RPMI7951 (cell line): ENCODE measurements at places on chromosomes 1 and 21. TPM values are rescaled to one million over a fixed set of nuclear protein-coding genes. Genes with fewer than 3 reads are reported as not detected.
A peak's percentile ranks its signal among the peaks of the same experiment; 100 is the strongest.

- DNase-seq: no peak
Observed at GRCh38 chr1:93584261-93585003, 97.2 kb downstream of the BCAR3 start.

- no peak for DNase-seq
Observed at GRCh38 chr1:31624309-31624708, 6.8 kb downstream of the HCRTR1 start.

DNA sequence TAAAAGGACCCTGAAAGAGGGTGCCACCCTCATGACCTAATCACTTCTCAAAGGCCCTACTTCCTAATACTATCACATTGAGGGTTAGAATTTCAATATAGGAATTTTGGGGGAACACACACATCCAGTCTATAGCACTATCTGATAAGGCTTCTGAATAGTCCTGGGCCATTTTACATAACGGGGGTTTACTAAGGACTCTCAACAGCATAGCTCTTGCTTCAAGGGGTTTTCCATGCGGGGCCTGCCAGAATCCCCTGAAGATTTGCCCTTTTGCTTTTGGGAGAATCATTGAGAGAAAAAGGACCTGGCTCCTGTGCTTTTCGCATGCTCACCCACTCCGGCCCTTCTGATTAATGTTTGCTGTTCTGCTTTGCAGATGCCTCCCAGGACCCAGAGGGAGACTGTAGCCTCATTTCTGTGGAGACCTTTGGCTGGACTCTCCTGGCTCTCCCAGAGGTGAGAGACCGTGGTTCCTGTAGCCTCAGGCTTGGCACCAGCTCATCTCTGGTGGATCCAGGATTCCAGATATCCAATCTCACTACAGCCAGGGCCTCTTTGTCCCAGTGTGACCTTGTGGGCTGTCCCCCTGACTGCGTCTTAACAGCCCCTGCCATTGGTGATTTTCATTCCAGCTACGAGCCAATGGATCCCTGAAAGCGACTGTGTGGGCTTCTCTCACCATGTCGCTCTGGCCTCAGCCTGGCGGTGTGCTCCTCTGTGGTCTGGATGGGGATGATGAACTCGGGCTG, 72.6 kb downstream of the DDR2 start:
- no peak for DNase-seq

- DNase-seq: no peak
Observed at GRCh38 chr1:32869923-32870614, 643 bp downstream of the FNDC5 start.

DNA sequence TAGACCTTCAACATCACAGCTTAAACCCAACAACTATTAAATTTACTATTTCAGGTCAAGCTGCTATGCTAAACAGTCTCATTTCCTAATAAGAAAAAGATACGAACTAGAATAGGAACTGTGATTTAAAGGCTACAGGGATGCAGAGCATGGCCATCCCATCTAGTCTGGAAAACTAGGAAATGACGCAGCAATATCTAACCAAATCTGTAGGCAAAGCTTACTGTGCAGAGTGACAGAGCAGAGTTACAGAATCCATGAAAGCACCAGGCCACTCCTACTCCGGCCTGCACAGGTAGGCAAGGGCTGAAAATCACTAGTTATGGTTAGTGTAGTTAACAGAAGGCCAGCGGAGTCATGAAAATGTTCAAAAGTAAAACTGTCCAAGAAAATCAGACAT, 2.1 kb downstream of the HLCS start:
- no peak for DNase-seq

DNA sequence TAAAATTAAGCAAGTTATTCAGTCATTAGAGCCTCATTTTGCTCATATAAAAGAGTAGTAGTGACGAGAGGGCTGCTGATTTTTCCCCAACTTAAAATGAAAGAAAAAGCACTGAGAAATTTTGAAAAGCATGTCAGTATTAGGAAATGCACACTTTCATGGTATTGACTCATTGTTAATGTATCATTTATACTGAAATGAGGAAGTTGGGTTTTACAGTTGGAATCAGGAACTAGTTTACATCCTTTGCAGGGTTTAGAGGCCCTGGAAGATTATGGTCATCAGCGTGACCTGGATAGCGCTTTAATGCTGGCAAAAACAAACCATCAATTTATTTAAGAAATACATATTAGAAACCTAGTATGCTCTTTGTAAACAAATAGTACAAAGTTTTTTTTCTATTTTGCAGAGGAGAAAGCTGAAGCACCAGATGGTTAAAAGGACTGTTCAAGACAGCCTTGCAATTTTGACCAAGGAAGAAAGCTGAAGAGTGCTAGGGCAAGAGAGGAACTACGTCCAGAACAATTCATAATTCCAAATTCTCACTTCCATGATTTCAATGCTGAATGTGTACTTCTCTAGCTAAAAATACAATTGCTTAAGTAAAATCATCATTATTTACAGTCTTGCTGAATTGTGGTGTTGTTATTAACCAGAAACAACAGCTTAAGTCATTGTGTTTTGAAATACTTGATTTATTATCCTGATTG, 94.8 kb upstream of the SGIP1 start:
- DNase-seq: peak; percentile 40

DNA sequence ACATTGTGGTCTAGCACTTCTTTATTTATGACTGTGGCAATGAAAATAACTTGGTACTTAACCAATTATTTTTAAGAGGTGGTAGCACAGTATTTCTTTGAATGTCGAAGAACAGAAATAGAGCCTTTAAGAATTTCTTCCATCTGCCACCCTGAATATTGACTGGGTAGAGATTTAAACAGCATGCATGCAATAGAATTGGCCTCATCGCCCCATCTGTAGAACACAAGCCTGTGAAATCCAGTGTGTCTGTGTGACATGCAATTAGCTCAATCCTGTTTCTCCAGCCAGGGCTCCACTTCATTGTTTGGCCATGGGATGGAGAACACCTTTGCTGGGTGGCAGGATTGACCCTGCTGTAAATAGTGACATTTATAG, 17.1 kb upstream of the KLHDC8A start:
- DNase-seq: no peak

CA6 gene
- not detected in 2 replicates for total RNA-seq

TTC39A gene
- total RNA-seq: 0.24 TPM in 1 of 2 replicates, not detected in the other

DNA sequence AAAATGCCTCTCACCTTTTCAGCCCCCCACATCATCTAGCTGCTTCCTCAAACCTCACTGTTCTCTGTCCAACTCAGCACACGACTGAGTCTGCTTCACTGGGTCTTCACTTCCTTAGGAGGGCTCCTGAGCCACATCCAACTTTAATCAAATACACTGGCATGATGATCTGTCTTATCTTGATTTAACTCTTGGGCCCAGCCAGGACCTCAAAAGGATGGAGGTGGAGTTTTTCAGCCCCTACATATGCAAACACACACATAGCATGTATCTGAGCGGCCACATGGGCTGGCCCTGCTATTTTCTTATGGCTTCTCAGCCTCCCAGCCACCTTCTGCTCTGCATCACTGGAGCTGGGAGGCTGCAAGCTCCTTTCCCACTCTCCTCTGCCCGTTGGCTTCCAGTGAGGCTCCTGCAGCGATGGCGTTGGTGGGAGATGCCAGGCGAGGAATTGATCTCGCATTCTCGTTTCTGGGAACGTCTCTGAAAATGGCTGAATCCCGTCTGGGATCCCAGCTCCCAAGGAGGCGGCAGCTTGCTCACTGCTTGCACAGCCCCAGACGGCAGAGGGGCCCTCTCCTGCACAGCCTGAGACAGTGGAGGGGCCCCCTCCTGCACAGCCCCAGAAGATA, 1.8 kb upstream of the PRXL2B start:
- DNase-seq: no peak
